ENCODE measurements at places on chromosomes 4 and X. TPM values are rescaled to one million over a fixed set of nuclear protein-coding genes. Genes with fewer than 3 reads are reported as not detected.

GRCh38 chrX:5306654-5307121, 922.0 kb downstream of the NLGN4X start:
- H3K36me3 ChIP-seq, result no peaks in the 10 kb centered on the region
- no peak for DNase-seq
- no peak overlapping the region for H3K27ac ChIP-seq
- no peaks in the 10 kb centered on the region for H3K27me3 ChIP-seq
- H3K4me1 ChIP-seq, result no peaks in the 10 kb centered on the region

DNA sequence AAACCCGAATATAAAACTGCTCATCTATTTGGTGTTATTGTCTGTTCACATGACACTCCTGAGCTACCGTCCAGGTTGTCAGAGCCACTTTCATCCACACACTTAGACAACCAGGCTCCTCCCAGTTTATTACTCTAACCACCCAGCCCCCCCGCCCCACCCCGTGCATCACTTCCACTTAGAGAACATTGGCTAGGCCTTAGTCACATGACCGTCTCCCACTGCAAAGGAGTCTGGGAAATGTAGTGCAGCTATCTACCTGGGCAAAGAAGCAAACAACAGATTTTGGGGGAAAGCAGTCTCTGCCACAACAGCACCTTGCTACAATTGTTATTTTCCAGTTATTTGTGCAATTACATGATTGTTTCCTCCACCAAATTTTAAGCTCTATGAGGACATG, 57.6 kb upstream of the RBPJ start:
- no peaks in the 10 kb centered on the region for H3K36me3 ChIP-seq
- H3K4me1 ChIP-seq, result no peaks in the 10 kb centered on the region
- H3K27ac ChIP-seq, result no peak overlapping the region
- DNase-seq, result no peak
- no peak overlapping the region for H3K4me3 ChIP-seq
- no peaks in the 10 kb centered on the region for H3K27me3 ChIP-seq

GRCh38 chr4:114334884-114335330, 263.7 kb upstream of the UGT8 start:
- no peak for DNase-seq
- H3K27ac ChIP-seq, result no peak overlapping the region
- H3K4me1 ChIP-seq, result 0 out of 2 replicates have a peak, but pooled peaks cover 4% of the 10 kb centered on the region
- H3K4me3 ChIP-seq, result no peak overlapping the region
- no peaks in the 10 kb centered on the region for H3K36me3 ChIP-seq

- no peaks in the 10 kb centered on the region for H3K36me3 ChIP-seq
- H3K27ac ChIP-seq, result no peak overlapping the region
- DNase-seq, result no peak
- H3K4me3 ChIP-seq, result no peak overlapping the region
- H3K4me1 ChIP-seq, result no peaks in the 10 kb centered on the region
- no peaks in the 10 kb centered on the region for H3K27me3 ChIP-seq
Measured at GRCh38 chr4:7096236-7096635, 28.4 kb upstream of the GRPEL1 start.

- H3K36me3 ChIP-seq, result peaks cover 4% of the 10 kb centered on the region
- H3K27me3 ChIP-seq, result no peaks in the 10 kb centered on the region
- H3K27ac ChIP-seq, result peak overlapping the region; percentile 54
- H3K4me1 ChIP-seq, result peaks cover 11% of the 10 kb centered on the region
Measured at GRCh38 chr4:77819404-77819842, 255 bp upstream of the CNOT6L start.

- H3K4me3 ChIP-seq, result no peak overlapping the region
- no peaks in the 10 kb centered on the region for H3K27me3 ChIP-seq
- no peak overlapping the region for H3K27ac ChIP-seq
Measured at GRCh38 chr4:6972911-6973310, 63.3 kb downstream of the TBC1D14 start.

DNA sequence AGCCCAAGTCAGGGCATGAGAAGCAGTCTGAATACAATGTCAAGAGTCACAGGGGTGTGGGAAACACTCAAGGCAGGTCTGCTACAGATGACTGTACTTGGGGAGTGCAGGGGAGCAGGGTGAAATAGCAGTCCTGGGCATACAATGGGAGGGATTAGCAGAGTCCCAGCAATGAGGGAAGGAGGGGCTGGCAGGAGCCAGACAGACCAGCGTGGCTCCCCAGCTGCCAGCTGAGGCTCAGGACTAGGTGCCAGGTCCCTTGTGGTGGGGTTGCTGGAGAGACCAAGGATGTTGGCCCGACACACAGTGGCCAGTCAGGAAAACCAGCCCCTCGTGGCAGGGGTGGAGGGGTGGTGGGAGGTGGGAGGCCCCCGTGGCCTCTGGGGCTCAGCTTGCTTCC, 86.6 kb downstream of the RTL5 start:
- no peak for DNase-seq
- no peaks in the 10 kb centered on the region for H3K36me3 ChIP-seq
- H3K4me3 ChIP-seq, result no peak overlapping the region
- no peaks in the 10 kb centered on the region for H3K27me3 ChIP-seq
- H3K4me1 ChIP-seq, result peaks cover 8% of the 10 kb centered on the region

GRCh38 chrX:109732807-109733612, at the start of gene ACSL4:
ACSL4 (minus strand) TSS chrX:109733257; CDS start chrX:109683363, 49,894 bp downstream.
- H3K27ac ChIP-seq, result peak within 1 kb of the TSS; percentile 79
- H3K36me3 ChIP-seq, result peaks cover 4% of the 10 kb centered on the region
- peaks cover 14% of the 10 kb centered on the region for H3K4me1 ChIP-seq
- no peaks in the 10 kb centered on the region for H3K27me3 ChIP-seq

DNA sequence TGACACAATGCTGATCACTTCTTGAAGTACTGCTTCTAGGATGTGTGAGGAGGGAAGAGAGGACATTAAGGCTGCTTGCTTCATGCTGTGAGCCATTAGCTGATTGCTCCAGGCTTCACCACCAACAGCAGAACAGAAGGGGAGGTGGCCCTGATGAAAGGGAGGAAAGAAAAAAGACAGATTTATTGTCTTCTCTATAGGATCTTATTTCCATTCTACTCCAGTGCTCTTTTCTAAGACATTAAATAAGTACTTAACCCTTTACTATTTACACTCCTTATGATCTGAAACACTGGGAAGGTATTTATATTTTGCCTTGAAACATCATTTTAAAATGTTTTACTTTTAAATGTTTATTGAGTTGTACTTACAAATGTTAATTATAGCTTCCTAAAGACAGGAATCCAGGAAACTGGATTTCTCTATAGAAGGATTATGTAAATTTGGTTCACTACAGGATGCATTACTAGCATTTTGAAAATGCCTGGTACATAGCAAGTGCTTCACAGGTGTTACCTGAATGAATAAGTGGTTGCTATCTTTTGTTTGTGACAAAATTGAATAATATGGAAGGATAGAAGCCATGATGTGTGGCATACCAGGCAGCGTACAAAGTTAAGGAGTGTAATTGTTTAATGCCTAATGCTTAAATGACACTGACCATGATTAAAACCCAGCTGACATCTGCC, 680.9 kb upstream of the ATOH1 start:
- H3K27ac ChIP-seq, result no peak overlapping the region
- H3K4me3 ChIP-seq, result no peak overlapping the region

Gene STBD1
- 10.6 TPM for total RNA-seq

Gene NXF2B
- total RNA-seq, result not detected

Gene PROM1
- total RNA-seq, result 0.47 TPM

Gene MAGIX
- 1.00 TPM for total RNA-seq

Data from SJSA1 (cell line).